Psoas muscle (tissue), 8 donors: ENCODE measurements at places on chromosomes 6 and 20. TPM values are rescaled to one million over a fixed set of nuclear protein-coding genes. Genes with fewer than 3 reads are reported as not detected.
A peak's percentile ranks its signal among the peaks of the same experiment; 100 is the strongest.

DNA sequence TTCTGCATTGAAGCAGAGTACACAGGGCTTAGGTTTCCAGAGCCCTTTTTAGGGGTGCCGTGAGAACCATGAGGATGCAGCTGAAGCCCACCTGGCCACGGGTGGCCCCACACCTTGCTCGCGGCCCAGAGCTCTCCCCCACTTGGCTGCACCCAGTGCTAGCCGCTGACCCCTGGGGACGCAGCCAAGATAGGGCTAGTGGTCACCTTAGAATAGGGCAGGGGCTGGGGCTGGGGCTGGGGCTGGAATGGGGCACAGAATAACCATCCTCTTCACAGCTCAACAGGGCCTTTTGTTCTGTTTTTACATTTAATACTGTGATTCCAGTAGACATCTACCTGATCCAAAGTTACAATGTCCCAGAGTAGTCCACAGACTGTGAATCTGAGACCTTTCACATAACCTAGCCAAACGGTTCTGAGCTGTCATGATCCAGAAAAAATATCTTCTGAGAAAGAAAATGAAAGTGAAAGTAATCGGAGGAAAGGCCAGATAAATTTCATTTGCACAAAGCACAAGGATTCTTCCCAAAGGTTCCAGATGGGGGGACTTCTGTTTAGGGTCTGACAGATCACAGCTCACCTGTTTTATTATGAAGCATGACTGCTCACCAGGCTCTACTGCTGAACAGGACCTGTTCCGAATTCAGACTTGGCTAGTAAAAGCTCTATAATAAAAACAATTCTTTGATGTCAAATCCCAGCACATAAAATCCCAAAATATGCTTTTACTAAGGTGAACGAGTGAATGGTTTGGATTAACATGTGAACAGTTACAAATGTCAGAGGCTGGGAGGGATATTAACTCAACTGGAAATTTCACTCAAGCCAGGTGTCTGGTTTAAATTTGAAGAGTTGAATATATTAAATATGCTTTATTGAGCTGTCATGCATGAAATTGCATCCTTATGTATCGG is 401.9 kb downstream of the THBS2 start:
- no peak for DNase-seq

ELOVL2 gene
- 0.77 TPM for total RNA-seq

DNA sequence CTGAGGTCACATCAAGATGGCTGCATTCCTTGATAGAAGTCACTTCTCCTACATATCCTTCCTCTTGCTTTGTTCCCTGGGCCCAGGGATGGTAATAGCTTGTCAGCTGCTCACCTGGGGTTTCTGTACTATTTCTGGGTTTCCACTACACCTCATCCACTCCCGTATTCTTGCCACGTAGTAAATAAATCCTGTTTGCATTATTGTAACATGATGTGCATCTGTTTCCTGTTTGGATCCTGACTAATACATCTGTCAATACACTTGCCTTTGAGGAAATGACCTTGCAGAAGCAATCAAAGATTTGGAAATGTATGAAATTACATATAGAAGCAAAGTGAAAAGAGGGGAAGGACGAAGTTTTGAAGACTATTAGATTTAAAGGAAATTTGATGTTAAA is 619.0 kb downstream of the PHF3 start:
- no peak for DNase-seq

DNA sequence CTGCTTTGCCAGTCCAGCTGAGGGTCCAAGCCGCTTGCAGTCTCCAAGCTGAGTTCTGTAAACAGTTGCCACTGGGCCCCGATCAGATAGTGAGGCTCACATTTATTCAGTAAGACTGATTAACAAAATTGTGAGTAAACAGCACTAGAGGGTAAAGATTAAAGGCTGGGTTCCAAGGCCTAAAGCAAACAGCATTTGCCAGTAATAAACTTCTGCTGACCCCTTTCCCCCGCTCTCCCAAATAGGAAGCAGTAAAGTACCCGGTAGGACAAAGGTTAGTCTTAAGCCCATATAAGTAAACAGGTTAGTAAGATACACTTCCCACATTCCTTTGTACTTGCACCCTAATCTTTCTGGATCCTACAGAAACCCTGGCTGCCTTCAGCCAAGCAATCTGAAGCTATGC is 181.8 kb downstream of the MEI4 start:
- DNase-seq = no peak

DNA sequence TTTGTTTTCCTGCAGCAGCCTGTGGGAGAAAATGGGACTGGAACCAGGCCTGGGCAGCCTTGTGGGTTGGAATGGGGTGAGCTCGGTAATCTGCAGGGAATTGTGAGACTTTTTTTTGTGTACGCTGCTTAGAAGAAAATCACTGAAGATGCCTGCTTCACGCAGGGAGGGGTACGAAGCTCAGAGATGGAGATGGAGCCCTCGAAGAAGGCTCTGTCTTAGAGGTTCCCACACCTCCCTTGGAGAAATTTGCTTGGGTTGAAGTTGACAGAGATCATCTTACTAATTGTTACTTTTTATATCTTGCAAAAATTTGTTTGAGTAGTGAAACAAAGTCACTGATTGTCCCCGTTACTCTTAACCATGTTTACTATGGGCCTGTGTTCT is 894 bp downstream of the PYGB start:
- DNase-seq = no peak

- no peak for DNase-seq
Measured at GRCh38 chr20:5973172-5973571, 22.7 kb downstream of the MCM8 start.

DNA sequence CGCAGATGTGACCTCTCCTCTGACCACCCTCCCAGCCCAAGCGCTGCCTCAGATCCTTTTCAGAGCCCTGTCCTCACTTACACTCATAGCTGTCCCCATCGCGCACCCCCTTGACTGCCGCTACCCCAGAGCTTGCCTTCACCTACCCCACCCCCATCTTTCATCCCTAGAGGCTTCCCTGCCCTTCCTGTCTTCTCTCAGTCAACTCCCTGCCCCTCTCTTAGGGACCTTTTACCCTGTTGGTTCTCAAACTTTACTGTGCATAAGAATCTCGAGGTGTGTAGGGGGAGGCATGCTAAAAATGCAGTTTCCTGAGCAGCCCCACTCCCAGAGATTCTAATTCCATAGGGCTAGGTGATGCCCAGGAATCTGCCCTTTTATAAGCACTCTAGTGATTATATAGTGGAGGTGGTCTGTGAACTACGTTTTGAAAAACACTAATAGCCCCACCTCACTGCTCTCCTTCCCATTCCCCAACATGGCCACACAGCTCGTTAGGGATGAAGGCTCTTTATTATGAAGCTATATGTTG is 725 bp downstream of the TM9SF4 start:
- no peak for DNase-seq

UBE2V1 gene
- total RNA-seq = 78.1 TPM

DNA sequence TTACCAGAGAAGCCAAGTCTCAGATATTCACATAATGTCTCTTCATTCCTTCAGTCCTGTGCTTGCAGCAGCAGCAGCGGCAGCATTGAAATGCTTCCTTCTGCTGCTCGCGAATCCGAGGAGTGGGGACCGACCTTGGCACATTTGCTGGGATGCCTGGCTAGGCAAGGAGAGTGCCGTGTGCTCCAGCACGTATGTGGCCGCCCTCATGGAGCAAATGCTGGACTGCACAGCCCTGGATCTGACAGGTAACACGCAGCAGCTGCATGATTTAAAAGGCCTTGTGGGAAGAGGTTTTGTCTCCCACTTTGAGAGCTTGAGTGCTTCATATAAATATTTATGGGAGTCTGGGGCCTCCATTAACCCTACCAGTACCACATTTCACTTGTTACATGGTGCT is 9.9 kb downstream of the MAFB start:
- no peak for DNase-seq

DNA sequence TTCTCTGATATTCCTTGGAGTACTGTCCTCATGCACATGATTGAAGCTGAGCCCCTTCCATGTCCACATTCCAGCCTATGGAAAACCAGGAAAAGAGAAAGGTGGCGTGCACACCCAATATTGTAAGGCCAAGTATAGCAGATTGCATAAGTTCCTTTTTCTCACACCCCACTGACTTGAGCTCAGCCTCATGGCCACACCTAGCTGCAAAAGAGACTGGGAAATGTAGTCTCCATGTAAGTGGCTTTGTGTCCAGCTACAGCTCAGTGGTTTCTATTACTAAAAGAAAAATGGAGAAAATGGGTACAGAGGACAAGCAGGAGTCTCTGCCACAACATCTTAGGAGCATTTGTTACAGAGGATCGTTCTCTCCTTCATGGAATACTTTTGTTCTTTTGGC is 10.8 kb upstream of the UST start:
- no peak for DNase-seq

GRCh38 chr6:14520029-14520428 is 402.5 kb downstream of the CD83 start:
- DNase-seq = no peak

GRCh38 chr6:36064770-36065396 is 37.3 kb downstream of the MAPK14 start:
- DNase-seq = no peak

CLPSL2 gene
- not detected for total RNA-seq

DNA sequence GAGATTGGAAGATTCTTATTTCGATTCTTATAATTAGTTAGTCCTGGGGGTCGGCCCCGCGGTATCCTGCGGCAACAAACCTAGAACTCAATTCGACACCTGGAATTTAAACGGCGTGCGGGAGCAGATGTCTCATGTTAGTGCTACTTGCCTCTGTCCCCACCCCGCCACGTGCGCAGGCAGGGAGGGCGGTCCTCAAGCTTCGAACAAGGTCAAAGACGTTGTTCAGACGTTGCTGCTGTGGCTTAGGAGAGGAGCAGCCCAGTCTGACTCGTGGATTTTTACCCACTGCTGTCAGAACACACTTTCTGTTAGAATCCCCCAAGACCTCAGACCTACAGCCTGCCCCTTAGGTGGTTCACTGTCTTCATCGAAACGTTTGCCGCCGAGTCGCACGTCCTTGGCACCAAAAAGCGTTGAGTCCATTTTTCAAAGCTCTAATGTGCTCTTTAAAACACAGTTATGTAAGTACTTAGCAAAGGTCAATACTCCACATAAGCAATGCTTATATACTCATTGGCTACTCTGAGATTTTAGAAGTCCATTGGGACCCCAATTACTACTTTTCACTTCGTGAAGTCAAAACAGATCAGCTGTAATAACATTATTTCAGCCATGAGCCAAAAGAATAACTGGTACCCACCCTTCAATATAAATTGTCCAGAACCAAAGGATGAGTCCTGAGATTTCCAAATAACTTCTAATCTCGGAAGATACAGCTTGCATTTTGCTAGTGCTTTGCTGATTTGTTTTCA is 2.7 kb upstream of the C6orf62 start:
- DNase-seq = peak; percentile 88

DNA sequence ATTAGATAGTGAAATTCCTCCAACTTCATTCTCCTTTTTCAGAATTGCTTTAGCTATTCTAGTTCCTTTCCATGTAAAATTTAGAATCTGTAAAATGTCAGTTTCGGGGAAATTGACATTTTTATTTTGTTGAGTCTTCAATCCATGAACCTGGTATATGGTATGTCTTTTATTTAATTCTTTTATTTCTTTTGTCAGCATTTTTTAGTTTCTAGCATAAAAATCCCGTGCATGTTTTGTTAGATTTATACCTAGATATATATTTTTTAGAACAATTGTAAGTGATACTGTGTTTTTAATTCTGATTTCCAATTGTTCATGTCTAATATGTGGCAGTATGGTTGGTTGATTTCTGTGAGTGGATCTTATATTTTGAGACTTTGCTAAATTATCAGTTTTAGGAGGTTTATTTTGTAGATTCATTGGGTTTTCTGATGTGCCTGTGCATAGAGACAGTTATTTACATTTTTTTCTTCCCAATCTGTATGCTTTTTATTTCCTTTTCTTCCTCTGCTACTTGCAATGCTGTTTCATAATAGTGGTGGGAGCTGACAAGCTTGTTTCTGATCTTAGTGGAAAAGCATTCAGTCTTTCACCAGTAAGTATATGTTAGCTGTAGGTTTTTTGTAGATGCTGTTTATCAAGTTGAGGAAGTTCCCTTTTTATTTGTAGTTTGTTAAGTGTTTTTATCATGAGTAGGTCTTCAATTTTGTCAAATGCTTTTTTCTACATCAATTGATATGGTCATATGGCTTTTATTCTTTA is 13.7 kb downstream of the TAB2 start:
- no peak for DNase-seq

MYB gene
- total RNA-seq = not detected

CFB gene
- total RNA-seq = 2.5 TPM

DNA sequence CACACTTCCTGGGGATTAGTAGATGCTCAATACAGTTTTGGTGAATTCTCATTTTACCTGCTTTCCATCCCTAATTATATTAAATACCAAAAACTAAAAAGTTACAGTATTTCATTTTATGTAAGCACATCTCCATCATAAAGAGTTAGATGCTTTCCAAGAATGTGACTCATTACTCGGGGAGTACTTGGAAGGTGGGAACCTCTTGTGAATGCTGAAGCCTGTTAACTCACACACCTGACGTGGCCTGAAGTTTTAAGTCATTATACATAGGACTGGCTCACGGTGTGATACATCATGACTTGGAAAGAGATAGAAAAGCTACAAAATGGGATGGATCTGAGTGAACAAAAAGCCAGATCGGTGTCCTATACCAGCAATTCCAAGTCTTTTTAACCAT is 2.2 kb upstream of the OSER1 start:
- no peak for DNase-seq

GRCh38 chr6:131003488-131004386 is 59.3 kb downstream of the EPB41L2 start:
- DNase-seq = no peak

SLC22A3 gene
- total RNA-seq = 45.4 TPM

RIN2 gene
- 26.0 TPM for total RNA-seq

OR12D3 gene
- total RNA-seq = not detected

SYNJ2 gene
- 30.2 TPM for total RNA-seq
